ENCODE measurements at places on chromosomes 1 and 21.

- DNase-seq, result no peak
These were observed 2.5 kb upstream of the TRAPPC3 start for GRCh38 chr1:36151845-36152203.

- no peak for DNase-seq
These were observed 25.0 kb upstream of the PHTF1 start for GRCh38 chr1:113784104-113784779.

DNA sequence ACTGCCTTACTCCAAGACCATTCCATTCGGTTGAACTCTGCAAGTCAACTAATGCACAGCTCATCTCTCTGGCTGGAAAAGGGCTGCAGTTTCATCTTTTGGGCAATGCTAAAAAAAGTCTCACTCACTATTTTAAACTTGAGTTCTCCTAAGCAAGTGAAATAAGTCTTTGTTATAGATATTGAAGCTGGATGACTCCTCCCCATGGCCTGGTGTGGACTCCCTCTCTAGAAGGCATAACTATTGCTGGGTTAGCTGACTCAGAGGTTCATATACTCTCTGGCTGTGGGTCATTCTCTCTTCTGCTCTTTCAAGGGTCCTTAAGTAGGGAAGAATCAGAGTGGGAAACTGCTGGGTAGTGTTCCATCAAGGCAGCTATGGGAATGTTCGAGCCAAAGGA, 88.0 kb downstream of the XCL2 start:
- no peak for DNase-seq

DNA sequence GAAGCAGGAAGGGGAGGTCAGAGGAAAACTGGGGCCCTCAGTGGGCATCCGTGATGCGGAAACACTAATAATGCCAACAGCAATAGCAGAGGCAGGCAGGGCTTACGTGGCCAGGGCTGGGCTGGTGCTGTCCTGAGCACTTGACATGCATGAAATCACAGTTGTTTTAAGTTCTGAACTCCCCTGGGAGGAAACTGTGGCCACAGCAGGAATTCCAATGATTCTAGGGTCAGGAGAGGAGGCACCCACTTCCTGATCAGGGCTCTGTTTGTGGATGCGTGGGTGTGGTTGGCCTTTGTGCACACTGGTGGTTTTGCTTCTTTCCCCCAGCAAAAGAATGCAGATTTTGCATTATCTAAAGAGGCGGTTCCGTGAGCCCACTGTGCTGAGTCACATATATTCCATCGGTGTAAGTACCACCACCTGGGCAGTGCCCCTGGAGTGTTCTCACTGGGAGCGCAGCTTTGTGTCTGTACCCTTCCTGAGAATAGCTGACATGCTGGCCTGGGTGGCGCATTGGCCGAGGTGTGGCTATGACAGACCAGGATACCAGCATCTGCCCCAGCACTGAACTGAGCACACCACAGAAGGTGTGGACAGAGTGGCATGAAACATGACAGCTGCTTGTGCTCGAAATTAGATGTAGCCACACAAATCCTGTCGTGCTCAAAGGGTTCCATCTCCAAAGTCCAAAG, 71.0 kb downstream of the PDE9A start:
- DNase-seq, result no peak

DNA sequence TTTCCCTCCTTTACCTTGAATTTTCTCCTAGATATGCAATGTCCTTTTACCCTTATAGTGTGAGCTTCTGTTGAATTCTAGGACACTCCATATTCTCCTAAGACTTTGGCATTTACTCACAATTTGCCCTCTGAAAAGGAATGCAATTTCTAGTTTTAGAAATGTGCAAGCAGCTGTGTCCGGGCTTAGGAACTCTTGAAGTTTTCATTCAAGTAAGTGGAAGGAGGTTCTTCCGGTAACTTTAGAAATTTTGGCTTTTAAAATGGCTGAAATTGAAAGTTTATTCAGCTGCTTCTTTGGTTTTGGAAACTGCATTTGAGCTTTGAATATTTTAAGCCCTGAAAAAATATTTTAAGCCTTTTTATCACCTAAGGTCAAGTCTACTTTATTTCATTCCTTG, 56.3 kb downstream of the DPH5 start:
- no peak for DNase-seq

GRCh38 chr1:27331922-27332321, 9.9 kb upstream of the SYTL1 start:
- no peak for DNase-seq

DNA sequence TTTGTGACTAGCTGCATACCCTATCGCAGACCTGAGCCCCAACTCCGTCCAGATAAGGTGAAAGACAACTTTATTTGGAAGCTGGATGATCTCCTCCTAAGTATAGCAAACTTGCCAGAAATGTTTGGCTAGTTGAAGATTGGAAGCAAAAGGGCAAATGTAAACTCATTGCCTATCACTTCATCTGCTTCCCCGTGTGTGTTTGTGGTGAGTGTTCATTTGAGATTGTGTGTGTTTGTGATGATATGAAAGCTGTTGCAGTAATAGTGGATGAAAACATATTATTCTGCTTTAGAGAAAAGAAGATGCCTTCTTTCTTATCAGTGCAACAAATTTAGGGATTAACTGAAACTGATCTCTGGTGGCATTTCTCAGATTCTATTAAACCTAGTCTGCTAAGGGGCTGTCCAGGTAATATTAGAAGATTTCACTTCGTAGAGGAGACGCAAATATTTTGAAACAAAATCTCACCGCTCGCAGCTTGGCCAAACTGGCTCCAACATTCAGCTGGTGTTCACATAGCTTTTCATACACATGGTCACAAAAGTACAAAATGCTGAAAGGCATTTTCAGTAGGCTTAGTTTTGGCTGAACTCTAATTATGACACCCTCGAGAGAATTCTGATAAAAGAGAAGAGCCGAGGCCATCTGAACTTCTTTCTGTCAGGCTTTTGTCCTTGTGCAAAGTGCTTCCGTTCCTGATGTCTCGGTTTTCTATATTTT, 1.1 kb downstream of the TBX19 start:
- DNase-seq, result no peak

GRCh38 chr21:41799763-41800162, 32.9 kb upstream of the RIPK4 start:
- no peak for DNase-seq

DNA sequence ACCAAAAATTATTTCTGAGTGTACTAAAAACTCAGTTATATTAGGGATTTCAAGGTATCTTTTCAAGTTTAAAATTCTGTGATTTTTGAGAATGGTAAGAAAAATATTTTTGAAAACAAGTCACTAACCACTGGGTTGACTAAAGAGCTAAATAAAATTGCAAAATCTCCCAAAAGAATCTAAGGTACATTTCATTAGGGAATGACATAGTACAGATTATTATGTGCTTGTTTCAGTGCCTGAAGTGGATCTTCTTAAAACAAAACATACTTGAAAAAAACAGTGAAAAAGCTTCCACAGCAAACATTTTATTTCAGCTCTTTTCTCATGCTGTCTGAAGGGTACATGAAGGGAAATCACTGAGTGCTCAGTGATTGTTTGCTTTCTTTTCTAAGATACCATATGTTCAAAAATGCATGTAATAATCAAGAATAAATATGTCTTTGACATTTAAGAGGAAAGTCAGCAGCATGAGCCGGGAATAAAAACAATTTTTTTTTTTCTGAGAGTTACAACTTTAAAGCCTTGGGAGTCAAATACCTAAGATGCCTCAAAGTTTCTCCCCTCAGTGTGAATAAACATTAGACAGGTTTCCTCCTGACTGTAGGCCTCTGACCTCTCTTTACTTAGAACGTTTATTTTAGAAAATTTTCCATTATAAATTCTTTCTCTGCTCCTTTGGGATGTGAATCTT, 200.7 kb downstream of the KCNT2 start:
- no peak for DNase-seq

GRCh38 chr1:233061265-233061664, 110.9 kb downstream of the NTPCR start:
- no peak for DNase-seq

- no peak for DNase-seq
These were observed 53.7 kb downstream of the ZBTB8A start for GRCh38 chr1:32592943-32593342.

DNA sequence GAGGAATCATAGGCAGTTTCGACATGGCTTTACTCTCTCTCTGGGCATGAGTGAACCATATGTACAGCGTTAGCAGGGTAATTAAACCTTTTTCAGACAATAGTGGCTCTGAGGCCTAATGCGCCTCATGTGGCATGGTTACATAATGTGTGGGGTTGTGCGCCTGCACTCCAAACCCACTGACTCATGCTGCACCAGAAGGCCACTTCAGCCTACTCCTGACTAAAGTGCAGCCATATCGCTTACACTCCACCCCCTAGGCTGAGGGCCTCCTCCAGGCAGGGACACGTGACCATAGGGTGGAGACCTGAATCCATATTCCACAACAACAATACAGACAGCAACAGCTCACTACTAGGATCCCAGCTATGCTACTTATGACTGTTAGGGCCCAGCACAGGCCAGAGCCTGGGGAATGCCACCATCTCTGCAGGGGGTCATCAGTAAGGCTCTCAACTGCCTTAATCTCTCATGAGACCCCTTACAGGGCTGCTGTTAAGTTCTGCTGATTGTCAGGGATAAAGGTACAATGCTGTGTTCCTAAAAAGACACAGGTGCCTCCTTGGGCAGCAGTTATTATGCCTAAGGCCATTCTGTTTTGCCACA, 13.4 kb upstream of the ODF2L start:
- no peak for DNase-seq

- no peak for DNase-seq
These were observed 1.2 kb upstream of the CAPN2 start for GRCh38 chr1:223711173-223711572.

DNA sequence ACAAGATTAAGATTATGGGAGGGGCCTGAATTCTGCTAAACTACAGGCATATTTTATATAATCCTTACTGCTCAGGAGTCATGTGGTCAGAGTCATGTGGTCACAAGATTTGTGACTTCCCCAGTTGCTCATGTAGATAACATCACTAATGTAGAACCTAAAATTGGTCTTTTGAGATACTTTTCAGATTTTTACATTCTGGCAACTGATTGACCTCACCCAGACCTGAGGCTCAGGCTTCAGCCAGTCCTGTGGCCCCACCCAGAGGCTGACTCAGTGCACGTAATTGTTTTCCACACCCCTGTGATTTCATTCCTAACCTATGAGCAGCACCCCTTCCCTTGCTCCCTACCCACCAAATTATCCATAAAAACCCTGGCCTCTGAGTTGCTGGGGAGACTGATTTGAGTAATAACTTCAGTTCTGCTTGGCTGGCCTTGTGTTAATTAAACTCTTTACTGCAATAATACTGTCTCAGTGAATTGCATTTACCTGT, 41.7 kb upstream of the ZNF326 start:
- no peak for DNase-seq

DNA sequence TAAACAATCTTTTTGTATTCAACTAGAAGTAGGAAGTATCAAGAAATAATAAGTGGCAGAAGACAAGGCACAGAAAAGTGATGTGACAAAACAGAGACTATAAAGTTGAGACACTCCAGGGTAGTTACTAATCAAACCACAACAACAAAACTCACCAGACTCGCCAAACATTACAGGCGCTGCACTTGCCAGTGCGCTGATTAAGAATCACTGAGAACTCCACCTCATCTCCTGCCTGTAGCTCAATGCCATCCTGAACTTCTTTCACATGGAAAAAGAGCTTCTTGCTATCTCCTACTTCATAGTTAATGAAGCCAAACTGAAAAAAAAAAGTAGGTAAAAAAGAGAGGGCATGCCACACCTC, 2.8 kb upstream of the NRAS start:
- DNase-seq, result no peak

DNA sequence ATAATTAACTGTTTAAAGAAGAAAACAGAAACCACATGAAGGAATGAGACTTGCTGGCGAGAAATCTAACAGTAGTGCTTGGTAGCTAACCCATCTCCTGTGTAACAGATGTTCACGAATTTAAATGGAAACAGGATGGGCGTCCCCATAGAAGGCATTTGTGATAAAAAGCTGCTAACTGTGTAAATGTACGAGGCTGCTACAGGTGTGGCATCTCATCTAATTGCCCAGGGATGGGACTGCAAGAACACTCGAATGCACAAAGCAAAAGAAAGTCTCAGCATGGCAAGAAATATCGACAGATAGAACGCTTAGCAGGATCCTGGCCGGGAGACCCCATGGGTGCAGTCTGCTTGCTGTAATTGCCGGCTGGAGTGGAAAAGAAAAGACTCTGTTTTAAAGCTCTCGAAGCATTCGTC, 112.7 kb downstream of the RUNX1 start:
- DNase-seq, result no peak

DNA sequence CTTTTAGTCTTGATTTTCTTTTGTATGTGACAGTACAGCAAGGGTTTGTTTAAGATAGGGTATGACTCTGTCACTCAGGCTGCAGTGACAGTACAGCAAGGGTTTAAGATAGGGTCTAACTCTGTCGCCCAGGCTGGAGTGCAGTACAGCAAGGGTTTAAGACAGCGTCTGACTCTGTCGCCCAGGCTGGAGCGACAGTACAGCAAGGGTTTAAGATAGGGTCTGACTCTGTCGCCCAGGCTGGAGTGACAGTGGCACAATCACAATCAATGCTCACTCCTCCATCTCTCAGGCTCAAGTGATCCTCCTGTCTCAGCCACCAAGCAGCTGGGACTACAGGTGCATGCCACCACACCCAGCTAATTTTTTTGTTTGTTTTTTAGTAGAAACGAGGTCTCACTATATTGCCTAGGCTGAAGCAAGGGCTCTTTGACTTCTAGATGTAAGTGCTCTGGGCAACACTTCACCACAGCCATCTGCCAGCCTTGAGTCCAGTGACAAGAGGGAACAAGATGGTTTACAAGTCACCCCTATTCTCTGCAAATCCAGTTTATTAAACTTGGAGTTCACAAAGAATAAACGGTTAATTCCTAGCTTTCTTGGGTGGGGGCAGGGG, 965 bp upstream of the SH2D5 start:
- no peak for DNase-seq

DNA sequence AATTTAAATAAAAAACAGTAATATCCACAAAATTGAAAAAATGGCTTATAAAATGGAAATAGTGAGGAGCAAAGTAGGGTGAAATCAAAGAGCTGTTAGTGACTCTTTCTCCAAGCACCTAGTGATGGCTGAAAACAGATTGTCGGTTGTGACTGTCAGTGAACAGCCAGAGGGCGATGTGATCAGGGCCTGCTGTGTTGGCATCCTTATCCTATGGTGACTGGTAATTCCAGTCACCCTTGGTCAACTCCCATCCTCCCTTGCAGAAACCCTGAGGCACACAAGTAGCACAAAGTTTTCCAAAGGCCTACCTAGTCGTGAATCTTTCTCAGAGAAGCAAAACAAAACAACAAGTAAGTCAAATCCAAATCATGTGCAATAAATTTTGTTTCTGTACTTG, 599.8 kb upstream of the CXADR start:
- DNase-seq, result no peak

DNA sequence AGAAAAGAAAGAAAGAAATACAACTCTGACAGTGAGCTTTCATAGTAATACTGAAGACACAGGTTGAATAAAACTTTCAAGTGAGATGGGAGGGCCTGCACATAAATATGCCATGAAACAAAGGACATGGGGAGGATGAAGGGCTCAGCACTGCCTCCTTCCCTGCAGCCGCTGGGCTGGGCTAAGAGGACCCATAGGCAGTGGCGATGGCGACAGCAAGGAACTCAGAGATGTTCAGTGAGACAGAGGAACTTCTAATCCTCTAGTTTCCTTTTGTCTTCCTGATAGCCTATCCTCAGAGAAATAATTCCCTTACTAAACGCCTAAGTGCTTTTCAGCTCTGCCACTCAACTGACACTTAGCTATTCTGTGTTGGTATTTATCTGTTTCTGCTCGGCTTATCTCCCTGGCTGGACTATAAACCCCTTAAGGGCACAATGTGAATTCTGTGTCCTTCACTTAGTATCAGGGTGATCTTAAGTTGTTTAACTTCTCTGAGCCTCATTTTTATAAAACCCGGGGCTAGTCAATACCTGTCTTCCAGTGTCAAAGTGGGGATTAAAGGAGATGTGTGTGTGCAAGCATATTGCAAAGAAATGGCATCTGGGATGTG, 24.4 kb upstream of the IER5 start:
- DNase-seq, result no peak

All from esophagus squamous epithelium (tissue), 5 donors.